Stimulated activated CD4-positive, alpha-beta T cell treated with anti-CD3 and anti-CD28 coated beads, TNF-alpha, amount 100 ng/mL, for 4 hours (primary cell): ENCODE measurements at places on chromosomes 12 and 14.

DNA sequence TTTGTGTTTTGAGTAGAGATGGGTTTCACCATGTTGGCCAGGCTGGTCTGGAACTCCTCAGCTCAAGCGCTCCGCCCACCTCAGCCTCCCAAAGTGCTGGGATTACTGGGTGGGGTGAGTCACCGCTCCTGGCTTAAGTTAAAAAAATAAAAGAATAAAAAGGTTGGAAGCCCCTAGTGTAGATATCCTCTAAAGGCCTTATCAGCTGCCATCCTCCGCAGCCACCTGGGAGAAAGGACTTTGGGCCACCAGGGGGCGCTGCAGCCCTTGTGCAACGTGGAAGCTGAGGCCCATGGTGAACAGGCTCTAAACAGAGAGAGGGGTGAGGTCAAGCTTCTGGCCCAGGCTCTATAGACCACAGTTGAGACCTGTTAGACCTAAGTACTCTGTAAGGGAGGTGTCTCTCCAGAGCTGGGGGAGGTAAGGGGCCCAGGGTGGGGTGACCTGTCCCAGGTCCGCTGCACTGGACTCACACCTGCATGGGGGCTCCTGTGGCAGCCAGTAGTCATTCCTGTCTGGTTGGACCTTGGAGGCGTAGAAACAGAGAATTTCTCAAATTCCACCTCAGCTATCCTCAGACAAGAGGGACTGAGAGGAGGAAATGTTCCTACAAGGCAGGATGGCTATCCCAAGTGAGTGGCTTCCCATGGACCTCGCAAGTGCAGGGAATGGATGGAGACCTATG lies 14.0 kb upstream of the RACGAP1 start:
- peak; percentile 76 for DNase-seq

- no peak for DNase-seq
Measured at GRCh38 chr14:105223260-105223659, 25.1 kb upstream of the BTBD6 start.

DNA sequence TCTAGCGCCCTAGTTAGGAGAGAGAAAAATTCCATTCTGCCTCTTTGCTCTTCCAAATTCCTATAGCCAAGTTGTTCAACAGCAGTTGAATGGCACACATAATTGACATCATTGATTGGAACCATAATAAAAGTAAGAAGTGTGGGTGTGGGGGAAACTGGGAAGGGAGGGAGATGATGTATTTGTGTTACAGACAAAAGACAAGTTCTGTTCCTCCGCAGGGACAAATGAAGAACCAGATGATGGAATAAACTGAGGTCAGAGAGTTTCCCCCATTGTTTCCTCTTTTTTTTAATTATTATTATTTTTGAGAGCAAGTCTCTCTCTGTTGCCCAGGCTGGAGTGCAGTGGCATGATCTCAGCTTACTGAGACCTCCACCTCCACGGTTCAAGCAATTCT lies 34.9 kb downstream of the GDF11 start:
- DNase-seq, result no peak

DNA sequence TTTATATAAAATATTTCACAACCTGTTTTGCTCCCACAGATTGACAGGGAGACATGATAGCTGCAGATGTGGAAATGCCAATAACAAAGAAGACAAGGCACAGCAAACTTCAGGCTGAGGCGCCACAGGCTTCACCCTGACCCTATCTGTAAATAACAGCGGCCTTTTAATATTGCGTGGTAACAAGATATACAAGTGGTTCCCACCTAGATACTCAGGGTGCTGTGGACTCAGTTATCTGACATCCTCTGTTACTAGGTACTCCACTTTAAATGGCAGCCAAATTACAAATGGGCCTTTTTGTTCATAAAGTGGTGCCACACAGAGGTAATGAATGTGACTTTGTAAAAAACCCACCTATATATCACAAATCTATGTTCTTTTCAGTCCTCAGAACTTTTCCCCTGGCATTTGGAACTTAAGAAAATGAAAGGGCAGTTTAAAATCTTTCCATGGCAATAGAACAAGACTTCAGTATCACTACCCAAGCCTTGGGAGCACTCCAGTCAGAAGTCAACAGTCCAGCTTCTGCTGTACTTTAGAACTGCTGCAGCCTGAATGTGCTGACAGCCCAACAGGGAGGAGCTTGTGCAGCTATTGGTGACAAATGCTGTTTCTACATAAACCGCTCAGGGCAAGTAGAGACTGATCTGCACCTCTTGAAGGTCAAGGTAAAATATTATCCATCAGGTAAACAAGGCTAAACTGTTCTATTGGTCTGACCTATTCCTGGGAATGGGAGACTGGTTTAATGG lies 86.2 kb upstream of the DCD start:
- no peak for DNase-seq

DNA sequence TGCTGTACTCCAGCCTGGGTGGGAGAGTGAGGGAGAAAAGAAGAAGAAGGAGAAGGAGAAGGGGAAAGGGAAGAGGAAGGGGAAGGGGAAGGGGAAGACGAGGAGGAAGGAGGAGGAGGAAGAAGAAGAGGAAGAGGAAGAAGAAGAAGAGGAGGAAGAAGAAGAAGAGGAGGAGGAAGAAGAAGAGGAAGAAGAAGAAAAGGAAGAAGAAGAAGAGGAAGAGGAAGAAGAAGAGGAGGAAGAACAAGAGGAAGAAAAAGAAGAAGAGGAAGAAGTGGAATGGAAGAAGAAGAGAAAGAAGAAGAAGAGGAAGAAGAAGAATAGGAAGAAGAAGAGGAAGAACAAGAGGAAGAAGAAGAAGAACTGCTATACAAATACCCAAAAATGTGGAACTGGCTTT lies 507.4 kb upstream of the TMPO start:
- no peak for DNase-seq

GRCh38 chr14:89042021-89042420 lies 217.6 kb downstream of the TTC8 start:
- DNase-seq, result no peak

DNA sequence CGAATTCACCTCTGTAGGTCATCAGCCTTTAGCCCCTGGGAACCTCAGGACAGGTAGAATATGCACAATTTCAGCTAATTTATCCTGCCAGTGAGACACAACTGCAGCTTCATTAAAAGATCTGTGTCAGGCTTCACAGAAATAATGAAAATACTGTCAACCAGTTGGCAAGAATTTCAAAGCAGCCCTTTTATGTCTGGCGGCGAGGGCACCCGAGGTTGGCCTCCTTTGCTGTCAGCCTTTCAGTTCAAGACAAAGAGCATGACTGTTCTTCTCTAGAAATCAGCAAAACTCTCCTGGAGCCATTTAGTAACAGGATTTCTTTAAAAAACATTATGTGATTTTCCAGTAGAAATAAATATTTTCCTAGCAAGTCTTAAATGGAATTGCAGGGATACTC lies 75.9 kb downstream of the BBS10 start:
- DNase-seq, result no peak

- no peak for DNase-seq
Measured at GRCh38 chr14:27392153-27392552, 794.3 kb upstream of the NOVA1 start.

DNA sequence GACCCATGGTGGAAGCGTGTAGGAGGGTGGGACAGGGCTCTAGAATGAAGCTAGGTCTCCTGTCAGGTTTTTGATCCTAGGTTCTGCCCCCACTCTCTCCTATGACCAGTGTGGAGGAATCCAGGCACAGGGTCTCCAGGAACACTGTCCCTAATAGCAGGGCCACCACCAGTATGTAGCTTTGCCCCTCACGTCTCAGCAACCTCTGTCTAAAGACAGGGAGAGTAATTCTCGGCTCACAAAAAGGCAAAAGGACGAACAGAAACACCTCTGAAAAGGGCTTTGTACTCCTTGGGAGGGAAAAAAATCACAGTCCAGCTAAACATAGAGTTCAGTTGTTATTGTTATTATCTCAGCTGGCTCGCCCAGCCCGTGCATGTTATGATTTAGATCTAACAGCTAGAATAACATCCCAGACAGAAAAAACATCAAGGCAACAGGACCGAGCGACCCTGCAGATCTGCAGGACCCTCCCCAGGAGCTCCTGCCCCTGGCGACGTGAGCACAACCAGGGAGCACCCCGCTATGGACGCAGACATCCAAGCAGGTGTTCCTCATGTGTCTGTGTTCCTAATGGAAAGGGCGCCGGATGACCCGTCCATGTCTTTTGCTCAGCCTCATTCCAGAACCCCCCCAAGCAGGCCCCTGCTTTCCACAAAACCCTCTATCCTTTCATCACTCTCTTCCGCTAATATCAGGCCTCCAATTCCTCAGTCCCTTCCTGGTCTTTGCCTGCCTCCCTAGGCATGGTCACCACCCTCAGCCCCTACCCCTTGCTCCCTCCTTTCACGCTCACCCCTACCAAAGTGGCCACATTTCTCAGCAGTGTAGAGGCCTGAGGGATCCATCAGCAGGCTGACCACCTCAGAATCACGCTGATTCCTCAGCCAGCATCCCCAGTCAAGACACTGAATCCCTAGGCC lies 14.2 kb upstream of the SLC6A12 start:
- no peak for DNase-seq

DNA sequence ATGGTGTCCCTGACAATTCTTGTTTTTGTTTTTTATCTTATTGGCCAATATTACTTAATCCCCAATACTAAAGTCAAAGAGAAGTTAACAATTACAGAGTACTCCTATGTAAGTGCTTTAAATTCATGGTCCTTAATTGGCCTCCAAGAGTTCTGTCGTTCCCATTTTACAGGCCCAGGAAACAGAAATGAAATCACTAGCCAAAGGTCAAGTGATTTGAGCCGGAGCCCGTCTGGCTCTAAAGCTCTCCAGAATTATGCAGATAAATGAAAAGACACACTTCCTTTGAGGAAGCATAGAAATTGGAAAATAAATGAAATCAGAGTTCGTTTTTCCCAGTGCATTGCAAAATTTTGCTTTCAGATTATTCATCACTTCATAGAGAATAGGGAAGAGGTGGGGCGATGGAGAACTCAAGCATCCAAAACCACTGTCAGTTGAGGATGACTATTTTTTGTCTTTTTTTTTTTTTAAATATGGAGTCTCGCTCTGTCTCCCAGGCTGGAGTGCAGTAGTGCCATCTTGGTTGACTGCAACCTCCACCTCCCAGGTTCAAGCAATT lies 78.5 kb downstream of the MAP1LC3B2 start:
- DNase-seq, result no peak

- no peak for DNase-seq
Measured at GRCh38 chr12:92854344-92854743, 74.8 kb downstream of the EEA1 start.

- DNase-seq, result no peak
Measured at GRCh38 chr12:89593233-89593632, 67.4 kb upstream of the POC1B start.

DNA sequence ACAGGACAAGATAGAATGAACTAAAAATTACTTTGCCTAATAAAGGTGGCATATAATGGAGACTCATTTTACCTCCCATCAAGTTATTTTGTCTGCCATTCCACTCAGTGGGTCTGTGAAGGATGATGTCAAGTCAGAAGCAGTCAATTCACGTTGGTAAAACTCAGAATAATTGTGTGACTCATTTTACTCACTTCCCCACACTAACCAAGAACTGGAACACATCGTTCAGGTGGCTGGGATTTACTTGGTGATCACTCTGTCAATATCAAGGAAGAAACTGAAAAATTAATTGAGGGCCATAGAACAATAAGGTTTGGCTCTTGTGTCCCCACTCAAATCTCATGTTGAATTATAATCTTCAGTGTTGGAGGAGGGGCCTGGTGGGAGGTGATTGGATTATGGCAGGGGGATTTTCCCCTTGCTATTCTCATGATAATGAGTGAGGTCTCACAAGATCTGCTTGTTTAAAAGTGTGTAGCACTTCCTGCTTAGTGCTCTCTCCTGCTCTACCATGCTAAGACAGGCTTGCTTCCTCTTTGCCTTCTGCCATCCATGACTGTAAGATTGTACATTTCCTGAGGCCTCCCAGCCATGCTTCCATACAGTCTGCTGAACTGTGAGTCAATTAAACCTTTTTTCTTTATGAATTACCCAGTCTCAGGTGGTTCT lies 35.7 kb upstream of the GTF2A1 start:
- DNase-seq, result no peak

- DNase-seq, result no peak
Measured at GRCh38 chr12:129901254-129901653, 2.6 kb downstream of the TMEM132D start.

DNA sequence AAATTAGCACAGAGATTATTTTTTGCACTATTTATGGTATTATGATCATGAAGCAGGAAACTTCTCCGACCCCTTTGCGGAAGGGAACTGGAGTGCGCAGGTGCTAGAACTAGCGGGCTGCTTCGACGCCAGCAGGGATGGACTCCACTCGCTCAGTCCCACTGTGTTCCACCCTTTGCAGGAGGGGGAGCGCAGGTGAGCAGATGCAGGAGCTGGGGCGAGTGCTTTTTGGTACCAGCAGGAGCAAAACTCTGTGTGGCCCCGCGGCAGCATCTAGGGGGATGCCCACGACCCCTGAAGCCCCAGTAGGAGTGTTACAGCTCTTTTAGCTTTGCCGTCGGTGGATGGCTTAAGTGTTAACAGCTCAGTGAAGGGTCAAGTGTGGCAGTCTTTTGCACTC lies 113.9 kb downstream of the TMEM132D start:
- no peak for DNase-seq

GRCh38 chr12:25332143-25332542 lies 81.4 kb upstream of the KRAS start:
- no peak for DNase-seq

DNA sequence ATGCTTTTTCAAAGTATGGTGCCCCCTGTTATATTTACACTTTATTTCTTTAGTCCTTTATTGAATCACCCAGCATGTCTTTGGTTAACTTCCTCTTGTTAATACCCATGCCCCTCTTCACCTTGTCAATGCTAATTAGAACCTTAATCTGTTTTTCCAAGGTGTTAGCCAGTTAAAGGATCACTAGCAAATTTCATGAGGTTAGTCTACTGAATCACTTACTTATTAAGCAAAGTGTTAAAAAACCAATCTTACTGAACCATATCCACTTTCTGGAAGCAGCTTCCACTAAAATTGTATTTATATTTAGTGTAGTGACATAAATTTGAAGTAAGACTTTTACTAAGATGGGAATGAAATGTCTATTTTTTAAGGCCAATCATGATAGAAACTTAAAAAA lies 27.9 kb downstream of the TAOK3 start:
- no peak for DNase-seq

GRCh38 chr14:50380455-50380854 lies 16.2 kb downstream of the CDKL1 start:
- no peak for DNase-seq

GRCh38 chr12:50452795-50453194 lies 52.0 kb upstream of the DIP2B start:
- no peak for DNase-seq

GRCh38 chr14:42554091-42554490 lies 947.4 kb downstream of the LRFN5 start:
- DNase-seq, result no peak
